ENCODE measurements at places on chromosomes 5 and 9. TPM values are rescaled to one million over a fixed set of nuclear protein-coding genes. Genes with fewer than 3 reads are reported as not detected.

GRCh38 chr5:149745943-149746324, 15.8 kb downstream of the PPARGC1B start:
- no peaks in the 10 kb centered on the region for H3K36me3 ChIP-seq
- H3K4me3 ChIP-seq: no peak overlapping the region
- H3K27ac ChIP-seq: no peak overlapping the region
- DNase-seq: no peak

Gene IRGM
- not detected for polyA plus RNA-seq

DNA sequence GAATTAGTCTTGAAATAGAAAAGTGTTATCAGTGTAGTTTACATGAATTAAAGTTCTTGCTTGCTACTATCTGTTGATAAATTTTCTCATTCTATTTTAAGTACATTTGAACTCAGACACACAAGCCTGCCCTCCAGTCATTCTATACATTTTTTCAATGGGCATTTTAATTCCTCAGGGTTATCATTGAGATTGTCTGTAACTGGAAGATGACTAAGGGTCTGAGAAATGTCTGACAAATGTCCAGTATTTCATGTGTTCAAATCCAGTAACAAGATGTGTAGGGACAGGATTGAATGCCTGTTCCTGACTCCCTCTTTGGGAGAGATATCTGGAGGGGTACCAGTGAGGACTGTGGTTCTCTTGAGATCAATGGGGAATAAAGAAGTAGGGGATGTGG, 223.9 kb upstream of the ADAMTSL1 start:
- no peak overlapping the region for H3K27ac ChIP-seq
- no peaks in the 10 kb centered on the region for H3K4me1 ChIP-seq
- DNase-seq: no peak
- no peak overlapping the region for H3K4me3 ChIP-seq

DNA sequence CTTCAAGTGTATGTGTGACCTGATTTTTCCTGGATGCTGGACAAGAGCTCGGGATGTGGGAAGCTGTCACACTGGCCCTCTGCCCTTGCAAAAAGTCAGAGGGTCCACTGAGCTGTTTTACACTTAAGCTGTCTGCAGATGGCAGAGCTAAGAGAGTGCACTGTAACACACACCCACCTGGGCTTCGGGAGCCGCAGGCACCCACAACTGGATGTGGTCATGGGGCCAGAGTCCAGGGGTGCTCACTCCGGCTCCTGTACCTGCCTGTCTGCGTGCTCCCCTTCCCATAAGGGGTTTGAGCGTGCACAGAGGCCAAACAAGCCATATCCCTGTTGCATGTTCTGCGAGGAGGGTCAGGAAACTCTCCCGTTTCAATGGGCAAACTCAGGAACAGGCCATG, 82.5 kb downstream of the LRRC70 start:
- no peak overlapping the region for H3K4me3 ChIP-seq
- no peaks in the 10 kb centered on the region for H3K36me3 ChIP-seq
- no peak overlapping the region for H3K27ac ChIP-seq
- H3K27me3 ChIP-seq: no peaks in the 10 kb centered on the region

Gene BARHL1
- polyA plus RNA-seq: not detected

- peaks cover 5% of the 10 kb centered on the region for H3K27me3 ChIP-seq
- DNase-seq: peak; percentile 81
- H3K27ac ChIP-seq: peak within 1 kb of the TSS; percentile 84
- H3K4me1 ChIP-seq: peaks cover 20% of the 10 kb centered on the region
These were observed at the start of gene PDZD2 for GRCh38 chr5:31638748-31639418. Gene PDZD2, plus strand, starts transcription at chr5:31639131.

GRCh38 chr9:21994556-21995005, at the start of gene CDKN2B-AS1:
Gene CDKN2B-AS1, plus strand, starts transcription at chr9:21994791.
- H3K4me3 ChIP-seq: peak within 1 kb of the TSS; percentile 90
- H3K36me3 ChIP-seq: no peaks in the 10 kb centered on the region
- peak; percentile 49 for DNase-seq
- H3K4me1 ChIP-seq: no peaks in the 10 kb centered on the region

- H3K27ac ChIP-seq: no peak overlapping the region
- no peaks in the 10 kb centered on the region for H3K27me3 ChIP-seq
- H3K4me1 ChIP-seq: no peaks in the 10 kb centered on the region
- no peak overlapping the region for H3K4me3 ChIP-seq
- H3K36me3 ChIP-seq: no peaks in the 10 kb centered on the region
These were observed 81.1 kb downstream of the RMI1 start for GRCh38 chr9:84061613-84062193.

Gene INSYN2B
- polyA plus RNA-seq: not detected

DNA sequence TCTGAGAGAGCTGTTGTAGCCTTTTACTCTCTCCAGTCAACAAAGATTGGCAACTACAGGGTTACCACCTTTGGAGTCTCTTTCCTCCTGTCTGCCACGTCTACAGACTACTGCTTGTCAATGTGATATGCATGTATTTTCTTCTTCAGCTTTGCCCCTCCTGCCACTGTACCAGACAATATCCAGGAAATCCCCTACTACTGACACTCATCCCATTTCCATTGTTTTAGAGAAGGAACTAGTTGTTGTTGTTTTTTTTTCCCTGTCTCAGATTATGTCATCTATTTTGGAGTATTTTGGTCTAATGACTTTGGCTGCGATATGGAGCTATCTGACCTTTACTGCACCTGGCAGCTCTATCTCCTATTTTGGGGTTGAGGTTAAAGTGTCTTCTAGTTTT, 50.1 kb upstream of the MACIR start:
- H3K4me3 ChIP-seq: no peak overlapping the region
- no peak for DNase-seq
- no peaks in the 10 kb centered on the region for H3K27me3 ChIP-seq

DNA sequence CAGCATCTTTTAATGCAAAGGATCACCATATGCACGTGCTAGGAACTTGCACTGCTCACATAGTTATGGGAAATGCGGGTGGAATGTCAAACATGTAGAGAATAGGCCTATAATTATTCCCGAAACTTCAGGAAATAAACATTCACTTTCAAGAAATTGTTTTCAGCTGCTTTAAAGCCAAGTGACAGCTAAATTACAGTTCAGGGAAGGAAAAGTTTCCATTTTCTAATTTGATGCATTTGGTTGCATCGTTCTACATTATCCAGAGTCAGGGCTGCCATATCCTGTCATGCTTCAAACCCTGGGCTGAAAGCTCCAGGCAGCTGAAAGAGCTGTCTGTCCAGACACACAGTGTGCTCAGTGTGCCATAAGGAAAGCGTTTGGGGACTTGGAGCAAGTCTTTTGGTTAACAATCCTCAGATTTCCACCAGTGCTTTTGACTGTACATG, 518.1 kb downstream of the CSNK1G3 start:
- no peaks in the 10 kb centered on the region for H3K36me3 ChIP-seq
- no peaks in the 10 kb centered on the region for H3K4me1 ChIP-seq
- H3K27ac ChIP-seq: no peak overlapping the region
- no peak overlapping the region for H3K4me3 ChIP-seq
- no peaks in the 10 kb centered on the region for H3K27me3 ChIP-seq

DNA sequence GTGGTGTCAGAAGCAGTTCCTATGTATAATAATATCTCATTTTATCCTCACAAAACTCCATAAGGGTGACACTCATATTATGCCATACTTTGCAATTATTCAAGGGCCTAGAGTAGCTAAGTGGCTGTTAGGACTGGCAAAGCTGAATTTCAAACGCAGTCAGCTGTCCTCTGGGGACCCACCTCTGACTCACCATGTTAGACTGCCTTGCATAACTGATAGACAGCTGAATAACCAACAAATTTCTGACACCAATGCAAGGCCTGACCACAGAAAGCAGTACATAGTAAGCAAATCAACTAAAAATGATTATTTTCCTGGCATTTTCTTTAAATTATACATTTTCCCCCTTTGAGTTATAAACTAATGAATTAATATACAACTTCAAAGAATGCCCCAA, 251.6 kb upstream of the PTGER4 start:
- no peaks in the 10 kb centered on the region for H3K36me3 ChIP-seq
- no peak overlapping the region for H3K27ac ChIP-seq
- no peak overlapping the region for H3K4me3 ChIP-seq
- H3K4me1 ChIP-seq: peaks cover 5% of the 10 kb centered on the region
- DNase-seq: no peak
